ENCODE measurements at places on chromosomes 3 and 15.

DNA sequence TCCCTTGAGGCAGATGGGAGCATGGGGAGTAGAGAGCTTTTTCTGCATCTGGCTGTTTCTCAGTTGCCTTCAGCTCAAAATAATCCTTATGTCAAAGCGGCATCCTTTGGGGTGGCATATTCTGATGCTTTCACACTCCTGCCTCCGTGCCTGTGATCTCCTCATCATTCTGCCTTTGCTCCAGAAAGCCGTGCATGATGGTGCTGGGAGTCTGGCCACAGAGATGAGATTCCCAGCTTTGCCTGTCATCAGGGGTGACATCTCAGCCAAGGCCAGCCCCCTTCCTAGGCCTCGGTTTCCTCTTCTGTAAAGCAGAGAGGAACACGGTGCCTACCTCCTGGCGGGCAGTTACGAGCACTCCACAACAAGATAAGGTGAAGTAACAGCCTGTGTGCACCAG, 96.3 kb upstream of the ALDH1A3 start:
- no peak for DNase-seq

DNA sequence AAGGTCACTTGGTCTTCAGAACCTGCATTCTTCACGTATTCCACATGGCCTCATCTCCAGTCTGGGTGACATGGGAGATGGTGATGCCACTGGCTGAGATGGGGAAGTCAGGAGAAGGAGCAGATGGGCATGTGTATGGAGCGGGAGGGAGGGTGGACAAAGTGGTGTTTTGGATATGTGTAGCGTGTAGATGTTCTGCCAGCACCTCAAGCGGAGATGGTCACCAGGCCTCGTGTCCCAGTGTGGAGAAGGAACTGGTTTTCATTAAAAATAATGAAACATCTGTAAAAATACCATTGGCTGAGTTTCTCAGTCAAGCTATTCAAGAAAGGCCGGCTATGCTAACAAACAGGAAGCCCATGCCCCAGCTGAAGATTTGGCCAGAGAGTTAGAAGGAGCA, 26.2 kb downstream of the LARP6 start:
- no peak for DNase-seq

GRCh38 chr15:26179906-26180305, 316.8 kb upstream of the ATP10A start:
- DNase-seq = peak; percentile 77

DNA sequence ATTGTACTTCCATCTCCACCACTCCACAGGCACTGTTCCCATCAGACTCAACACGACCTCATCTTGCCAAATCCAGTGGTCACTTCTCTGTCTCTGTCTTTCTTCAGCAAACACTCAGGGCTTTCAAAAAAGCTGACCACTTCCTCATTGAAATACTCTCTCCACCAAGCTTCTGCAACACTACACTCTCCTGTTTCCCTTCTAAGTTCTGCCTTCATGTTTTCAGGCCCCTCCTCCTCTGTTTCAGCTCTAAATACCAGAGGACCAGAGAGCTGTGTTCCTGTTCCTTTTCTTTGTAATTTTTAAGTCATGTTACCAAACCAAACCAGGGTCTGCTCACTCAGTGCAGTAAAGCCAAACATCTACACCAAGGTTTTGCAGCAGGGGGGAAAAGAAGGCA, 33.8 kb upstream of the ACP3 start:
- DNase-seq = peak; percentile 41

DNA sequence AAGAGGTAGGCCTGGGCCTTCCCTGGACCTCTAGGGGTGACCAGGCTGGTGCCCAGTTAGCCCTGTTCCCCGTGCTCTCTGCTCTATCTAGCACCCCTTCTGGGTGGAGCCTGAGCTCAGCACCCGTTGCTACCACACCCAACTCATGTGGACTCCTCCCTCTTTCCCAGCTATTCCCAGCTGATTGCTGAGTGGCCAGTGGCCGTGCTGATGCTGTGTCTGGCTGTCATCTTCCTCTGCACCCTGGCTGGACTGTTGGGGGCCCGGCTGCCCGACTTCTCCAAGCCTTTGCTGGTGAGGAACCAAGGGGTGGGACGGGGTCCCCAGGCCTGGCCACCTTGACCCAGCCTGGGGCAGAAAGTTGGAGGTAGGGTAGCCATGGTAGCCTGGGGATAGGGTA, 6.2 kb downstream of the DISP2 start:
- DNase-seq = no peak

DNA sequence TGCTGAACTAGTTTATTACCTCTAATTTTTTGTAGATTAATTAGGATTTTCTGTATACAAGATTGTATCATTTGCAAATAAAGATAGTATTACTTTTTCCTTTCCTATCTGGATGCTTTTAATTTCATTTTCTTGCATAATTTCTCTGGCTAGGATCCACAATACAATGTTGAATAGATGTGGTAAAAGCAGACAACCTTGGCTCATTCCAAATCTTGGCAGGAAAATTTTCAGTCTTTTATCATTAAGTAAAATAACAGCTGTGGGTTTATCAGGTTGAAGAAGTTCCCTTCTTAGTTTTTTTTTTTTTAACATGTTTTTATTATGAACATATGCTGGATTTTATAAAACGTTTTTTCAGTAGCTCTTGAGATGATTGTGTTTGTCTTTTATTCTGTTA, 422.6 kb downstream of the AGBL1 start:
- no peak for DNase-seq

DNA sequence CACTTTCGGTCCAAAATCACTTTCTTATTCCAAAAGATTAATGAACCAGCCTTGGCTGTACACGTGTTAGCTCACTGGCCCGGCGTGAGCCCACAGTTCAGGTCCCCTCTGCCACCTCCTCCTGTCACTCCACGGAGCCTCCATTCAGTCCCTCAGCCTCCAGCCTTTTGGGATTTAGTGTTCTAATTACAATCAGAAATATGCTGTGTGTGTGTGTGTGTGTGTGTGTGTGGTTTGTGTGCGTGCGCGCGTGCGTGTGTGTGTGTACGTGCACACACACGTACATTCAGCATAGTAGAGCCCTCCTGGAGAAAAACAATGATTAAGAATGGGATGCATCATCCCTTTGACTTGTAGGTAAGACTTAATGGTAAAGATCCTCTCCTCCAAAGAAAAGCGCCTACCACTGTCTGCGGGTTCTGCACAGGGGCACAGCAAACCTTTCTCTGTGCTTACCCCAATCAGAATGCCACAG, 801 bp downstream of the CA12 start:
- no peak for DNase-seq

- no peak for DNase-seq
These were observed 44.6 kb downstream of the BHLHE40 start for GRCh38 chr3:5023777-5024346.

- peak; percentile 90 for DNase-seq
These were observed 5.7 kb downstream of the SLC38A3 start for GRCh38 chr3:50210510-50211367.

DNA sequence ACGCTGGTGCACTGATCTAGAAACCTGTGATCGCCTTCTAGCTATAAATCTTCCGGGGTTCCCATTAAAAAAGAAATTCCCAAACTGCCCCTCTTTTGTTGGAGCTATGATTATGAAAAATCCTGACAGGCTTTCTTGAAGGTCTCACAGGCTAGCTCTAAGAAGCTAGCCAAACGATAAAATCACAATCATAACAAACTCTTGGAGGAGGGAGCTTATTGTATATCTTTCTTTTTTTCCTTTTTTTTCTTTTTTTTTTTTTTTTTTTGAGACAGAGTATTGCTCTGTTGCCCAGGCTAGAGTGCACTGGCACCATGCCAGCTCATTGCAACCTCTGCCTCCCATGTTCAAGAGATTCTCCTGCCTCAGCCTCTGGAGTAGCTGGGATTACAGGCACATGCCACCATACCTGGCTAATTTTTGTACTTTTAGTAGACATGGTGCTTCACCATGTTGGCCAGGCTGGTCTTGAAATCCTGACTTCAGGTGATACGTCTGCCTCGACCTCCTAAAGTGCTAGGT, 72.0 kb downstream of the MYO1E start:
- no peak for DNase-seq

DNA sequence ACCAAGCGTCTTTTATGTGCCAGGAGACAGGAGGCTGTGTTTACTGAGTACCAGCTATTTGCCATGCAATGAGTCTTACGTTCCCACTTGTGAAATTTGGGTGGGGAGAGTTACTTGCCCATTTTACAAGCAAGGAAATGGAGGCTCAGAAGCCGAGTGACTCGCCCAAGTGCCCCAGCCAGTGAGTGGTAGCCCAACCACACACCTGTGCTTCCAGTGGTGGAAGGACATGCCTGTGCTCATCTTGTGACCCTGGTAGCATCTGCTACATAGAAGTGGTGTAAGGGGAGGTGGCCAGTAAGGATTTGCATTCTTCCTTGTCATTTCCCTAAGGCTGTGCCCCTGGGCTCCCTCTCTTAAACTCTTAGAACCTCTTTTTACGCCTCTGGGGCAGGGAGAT, 49.3 kb downstream of the FBLN2 start:
- DNase-seq = no peak

GRCh38 chr3:63922491-63923199, 10.5 kb upstream of the SCAANT1 start:
- DNase-seq = no peak

DNA sequence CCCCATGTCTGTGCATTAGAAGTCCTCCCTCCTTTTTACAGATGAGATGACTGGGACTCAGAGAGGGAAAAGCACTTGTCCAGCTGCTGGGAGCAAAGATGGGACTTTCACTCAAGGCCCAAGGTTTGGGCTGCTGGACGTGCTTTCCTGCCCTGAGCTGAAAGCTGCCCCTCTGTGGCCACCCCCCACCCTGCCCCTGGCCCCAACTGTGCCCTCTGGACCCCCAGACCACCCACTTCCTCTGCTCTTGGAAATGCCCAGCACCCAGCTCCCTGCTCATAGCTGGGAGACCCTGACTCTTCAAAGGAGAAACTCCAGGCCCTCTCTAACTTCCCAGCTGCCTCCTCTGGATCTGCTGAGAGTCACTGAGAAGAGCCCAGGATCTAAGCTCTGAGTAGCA, 20.7 kb downstream of the GRIP2 start:
- DNase-seq = no peak

DNA sequence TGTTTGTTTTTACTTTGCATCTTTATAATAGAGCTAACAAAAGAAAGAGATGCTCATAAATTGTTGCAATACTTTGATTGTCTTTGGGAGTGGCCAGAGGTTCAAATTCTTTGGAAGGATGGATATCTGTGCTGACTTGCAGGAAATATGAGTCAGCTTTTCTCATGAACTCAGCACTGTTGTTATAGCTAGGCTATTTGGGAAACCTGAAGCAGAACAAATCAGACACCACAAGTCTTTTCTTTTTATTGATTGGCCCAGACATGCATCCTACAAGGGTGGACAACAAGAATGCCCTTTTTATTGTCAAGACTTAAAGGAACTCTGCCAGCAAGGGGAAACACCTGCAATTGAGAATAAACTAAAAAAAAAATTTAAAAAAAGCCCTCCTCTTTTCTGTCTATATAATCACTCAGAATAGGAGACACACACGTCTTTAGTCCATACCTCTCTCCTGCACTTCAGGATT, 4.6 kb upstream of the DENND4A start:
- no peak for DNase-seq

DNA sequence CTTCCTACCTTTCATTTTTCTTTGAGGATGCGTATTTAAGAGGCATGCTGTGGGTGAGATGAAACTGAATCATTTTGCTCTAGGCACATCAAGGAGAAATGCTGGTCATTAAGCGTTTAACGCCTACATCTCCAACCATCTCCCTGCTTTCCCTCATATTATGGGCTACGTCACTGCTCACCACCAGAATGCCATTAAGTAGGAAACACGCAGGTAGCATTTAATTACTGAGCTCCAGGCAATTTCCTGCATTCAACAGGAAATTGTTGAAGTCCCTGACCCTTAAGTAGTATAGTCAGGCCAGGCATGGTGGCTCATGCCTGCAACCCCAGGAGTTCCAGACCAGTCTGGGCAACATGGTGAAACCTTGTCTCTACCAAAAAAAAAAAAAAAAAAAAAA, 66.1 kb downstream of the CHSY1 start:
- peak; percentile 6 for DNase-seq

GRCh38 chr3:150556792-150557191, 10.2 kb downstream of the EIF2A start:
- no peak for DNase-seq

DNA sequence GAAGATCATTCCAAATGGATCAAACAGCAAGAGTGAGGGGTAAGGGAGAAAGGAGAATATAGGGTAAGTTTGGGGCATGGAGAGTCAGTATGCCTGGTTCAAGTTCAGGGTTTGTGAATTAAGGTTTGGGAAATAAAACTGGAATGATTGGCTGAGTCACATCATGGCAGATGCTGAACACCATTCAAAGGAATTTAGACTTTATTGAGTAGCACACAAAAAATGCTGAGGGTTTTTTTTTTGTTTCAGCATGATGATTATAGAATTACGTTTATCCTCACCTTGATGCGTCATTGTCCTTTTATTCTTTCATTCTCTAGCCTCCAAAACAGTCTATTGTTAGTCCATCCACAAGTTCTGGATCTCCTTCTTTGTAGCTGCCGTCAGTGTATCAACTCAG, 220.0 kb upstream of the UMPS start:
- no peak for DNase-seq

DNA sequence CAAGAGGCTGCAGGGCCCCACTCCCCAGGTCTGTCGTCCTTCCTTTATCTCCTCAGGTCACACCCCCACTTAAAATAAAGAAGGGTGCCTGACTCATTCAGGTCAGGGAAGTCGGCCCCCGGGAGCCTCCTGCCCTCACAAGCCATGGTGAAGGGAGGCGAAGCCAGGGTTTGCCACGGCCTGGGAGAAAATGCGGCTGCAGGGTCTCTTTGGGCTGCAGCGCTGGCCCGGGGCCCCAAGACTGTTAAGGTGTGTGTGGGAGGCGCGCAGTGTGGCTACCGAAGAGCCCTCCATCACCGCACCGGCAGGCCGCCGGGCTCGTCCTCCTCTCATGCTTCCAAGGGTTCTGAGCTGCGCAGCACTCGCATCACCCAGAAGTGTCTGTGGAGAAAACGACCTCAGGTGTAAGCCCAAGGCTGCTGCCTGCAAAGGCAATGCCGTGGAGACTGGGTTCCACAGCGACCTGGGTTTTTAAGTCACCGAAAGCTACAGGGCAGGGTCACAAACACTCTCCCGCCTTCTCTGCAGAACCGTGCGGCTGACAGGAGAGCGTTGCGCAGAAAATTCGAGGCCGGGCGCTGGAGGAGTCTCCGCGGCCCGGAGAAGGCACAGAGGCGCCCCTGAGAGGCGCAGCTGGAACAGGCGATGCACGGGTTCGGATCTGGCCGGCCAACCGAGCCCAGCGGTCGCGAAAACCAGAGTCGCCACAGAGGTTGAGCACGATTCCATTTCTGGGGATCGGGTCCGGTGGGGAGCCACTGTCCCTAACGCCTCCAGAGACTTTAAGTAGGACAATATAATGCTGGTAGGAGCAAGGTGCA, 8.7 kb downstream of the FOXL2 start:
- peak; percentile 79 for DNase-seq

All from H7 (cell line).